ENCODE measurements at places on chromosomes 16 and 17.

DNA sequence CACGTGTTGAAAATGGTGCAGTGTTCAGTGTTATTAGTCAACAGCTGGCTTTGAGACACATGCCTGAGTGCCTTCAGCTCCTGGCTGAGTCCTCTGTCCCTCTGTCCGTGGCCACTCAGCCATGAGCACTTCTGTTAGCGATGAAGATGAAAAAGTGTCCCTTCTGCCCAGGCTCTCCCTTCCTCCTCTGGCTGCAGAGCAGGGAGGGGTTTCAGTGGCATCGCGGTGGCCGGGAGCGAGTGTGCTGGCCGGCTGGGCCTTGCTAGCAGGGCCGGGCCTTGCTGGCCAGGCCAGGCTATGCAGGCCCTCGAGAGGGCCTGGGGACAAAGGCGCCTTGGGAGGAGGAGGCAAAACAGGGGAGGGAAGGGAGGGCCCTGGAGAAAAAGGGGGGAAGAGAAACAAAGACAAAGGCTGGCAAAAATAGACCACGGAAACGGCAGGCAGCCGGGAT is 47.7 kb downstream of the CMIP start:
- no peak for DNase-seq
- peaks cover 50% of the 10 kb centered on the region for H3K4me1 ChIP-seq
- no peaks in the 10 kb centered on the region for H3K36me3 ChIP-seq
- no peak overlapping the region for H3K4me3 ChIP-seq

DNA sequence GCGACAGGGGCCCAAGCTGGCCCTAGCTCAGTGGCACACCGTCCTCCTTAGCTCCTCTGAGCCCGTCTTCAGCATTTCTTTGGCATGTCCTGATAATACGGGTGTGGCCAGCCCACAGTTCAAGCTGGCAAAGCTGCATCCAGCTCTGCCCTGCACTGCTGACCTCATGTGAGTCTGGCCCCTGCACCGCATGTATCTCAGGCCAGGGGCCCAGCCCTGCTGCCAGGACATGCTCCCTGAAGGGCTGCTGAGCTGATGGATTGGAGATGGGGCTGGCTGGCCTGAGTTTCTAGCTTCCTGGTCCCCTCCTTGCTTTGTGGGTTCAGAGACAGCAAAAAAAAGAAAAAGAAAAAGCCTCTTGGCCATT is 2.4 kb downstream of the DOC2B start:
- H3K4me1 ChIP-seq: no peaks in the 10 kb centered on the region
- no peak overlapping the region for H3K27ac ChIP-seq
- DNase-seq: peak; percentile 23
- no peak overlapping the region for H3K4me3 ChIP-seq

- H3K27me3 ChIP-seq: no peaks in the 10 kb centered on the region
- no peak overlapping the region for H3K4me3 ChIP-seq
- peaks cover under 1% of the 10 kb centered on the region for H3K36me3 ChIP-seq
Observed at GRCh38 chr17:4220655-4221054, 43.1 kb downstream of the ANKFY1 start.

DNA sequence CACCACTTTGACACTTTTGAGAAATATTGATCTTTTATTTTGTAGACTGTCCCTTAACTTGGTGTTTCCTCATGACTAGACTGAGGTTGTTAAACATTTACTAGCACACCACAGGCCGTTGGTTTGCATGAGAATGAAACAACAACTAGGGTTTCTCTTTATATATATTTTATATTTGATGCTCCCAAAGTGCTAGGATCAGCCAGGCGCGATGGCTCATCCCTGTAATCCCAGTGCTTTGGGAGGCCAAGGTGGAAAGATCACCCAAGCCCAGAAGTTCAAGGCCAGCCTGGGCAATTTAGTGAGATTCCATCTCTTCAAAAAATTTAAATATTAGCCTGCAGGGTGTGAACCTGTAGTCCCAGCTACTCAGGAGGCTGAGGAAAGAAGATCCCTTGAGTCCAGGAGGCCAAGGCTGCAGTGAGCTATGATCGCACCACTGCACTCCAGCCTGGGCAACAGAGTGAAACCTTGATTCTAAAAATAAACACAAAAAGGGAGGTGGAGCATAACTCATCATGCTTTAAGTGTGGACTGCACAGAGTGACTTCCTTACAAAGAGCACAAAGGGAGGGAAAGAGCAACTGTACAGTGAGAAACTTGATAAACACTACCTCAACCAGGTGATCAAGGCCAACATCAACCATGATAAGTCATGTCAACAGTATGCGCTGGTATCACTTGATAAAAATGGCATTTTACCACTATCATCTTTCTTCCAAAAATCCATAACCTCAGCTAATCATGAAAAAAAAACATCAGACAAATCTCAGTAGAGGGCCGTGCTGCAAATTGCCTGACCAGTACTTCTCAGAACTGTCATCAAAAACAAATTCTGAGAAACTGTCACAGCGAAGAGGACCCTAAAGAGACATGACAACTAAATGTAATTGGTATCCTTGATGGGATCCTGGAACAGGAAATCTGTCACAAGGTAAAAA is 72.8 kb upstream of the ATF7IP2 start:
- no peaks in the 10 kb centered on the region for H3K36me3 ChIP-seq
- no peak for DNase-seq
- no peak overlapping the region for H3K27ac ChIP-seq
- peaks cover 2% of the 10 kb centered on the region for H3K27me3 ChIP-seq
- no peak overlapping the region for H3K4me3 ChIP-seq

- H3K36me3 ChIP-seq: no peaks in the 10 kb centered on the region
- H3K4me3 ChIP-seq: no peak overlapping the region
- H3K27me3 ChIP-seq: peaks cover 11% of the 10 kb centered on the region
Observed at GRCh38 chr16:19142939-19143598, 25.0 kb upstream of the SYT17 start.

DNA sequence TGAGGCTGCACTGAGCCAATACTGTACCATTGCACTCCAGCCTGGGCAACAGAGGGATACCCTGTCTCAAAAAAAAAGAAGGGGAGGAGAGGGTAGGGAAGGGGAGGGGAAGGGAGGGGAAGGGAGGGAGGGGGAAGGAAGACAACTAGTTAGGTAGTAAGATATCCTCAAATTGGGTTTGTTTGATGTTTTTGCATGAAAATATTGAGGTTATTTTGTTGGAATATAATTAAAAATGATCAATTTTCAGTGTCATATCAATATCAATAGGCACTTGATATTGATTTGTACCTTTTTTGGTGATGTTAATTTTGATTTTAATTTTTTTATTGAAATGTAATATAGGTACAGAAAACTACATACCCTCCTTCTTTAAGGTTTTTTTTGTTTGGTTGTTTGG is 16.6 kb upstream of the PDP2 start:
- H3K4me3 ChIP-seq: no peak overlapping the region
- no peak for DNase-seq

DNA sequence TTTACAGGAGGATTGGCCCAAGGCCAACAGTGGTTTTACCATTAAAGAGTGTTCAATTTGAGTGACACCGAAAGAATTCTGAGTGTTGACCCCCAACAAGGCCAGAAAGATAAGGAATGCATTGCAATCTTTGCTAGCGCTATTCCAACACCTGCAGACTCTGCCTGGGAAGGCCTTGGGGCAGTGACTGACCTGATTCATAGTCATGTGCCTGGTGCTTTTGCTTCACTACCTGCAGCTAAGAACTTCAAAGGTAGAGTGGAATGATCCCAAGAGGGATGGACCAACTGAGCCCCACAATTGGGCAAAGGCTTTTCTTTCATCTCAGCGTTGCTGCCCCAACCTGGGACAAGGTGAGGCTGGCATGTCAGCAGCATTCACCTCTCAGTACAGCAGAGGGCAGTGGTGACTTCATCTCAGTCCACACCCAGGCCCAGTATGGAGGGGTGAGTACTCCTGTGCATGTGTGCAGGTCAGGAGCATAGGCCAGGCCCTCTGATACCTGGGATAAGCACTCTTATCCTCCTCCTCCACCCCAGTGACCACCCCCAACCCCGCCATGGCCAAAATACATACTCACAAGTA is 149.6 kb upstream of the GNAO1 start:
- no peak for DNase-seq
- H3K4me1 ChIP-seq: no peaks in the 10 kb centered on the region
- H3K4me3 ChIP-seq: no peak overlapping the region

GRCh38 chr17:54901230-54901822 is 674 bp downstream of the TOM1L1 start:
- H3K4me1 ChIP-seq: no peaks in the 10 kb centered on the region
- H3K36me3 ChIP-seq: no peaks in the 10 kb centered on the region
- H3K27ac ChIP-seq: no peak overlapping the region

- no peaks in the 10 kb centered on the region for H3K27me3 ChIP-seq
- peaks cover 23% of the 10 kb centered on the region for H3K4me1 ChIP-seq
- no peaks in the 10 kb centered on the region for H3K36me3 ChIP-seq
- no peak for DNase-seq
- H3K27ac ChIP-seq: peak overlapping the region; percentile 86
- H3K4me3 ChIP-seq: no peak overlapping the region
Observed at GRCh38 chr17:7988750-7989178, 13.7 kb upstream of the GUCY2D start.

DNA sequence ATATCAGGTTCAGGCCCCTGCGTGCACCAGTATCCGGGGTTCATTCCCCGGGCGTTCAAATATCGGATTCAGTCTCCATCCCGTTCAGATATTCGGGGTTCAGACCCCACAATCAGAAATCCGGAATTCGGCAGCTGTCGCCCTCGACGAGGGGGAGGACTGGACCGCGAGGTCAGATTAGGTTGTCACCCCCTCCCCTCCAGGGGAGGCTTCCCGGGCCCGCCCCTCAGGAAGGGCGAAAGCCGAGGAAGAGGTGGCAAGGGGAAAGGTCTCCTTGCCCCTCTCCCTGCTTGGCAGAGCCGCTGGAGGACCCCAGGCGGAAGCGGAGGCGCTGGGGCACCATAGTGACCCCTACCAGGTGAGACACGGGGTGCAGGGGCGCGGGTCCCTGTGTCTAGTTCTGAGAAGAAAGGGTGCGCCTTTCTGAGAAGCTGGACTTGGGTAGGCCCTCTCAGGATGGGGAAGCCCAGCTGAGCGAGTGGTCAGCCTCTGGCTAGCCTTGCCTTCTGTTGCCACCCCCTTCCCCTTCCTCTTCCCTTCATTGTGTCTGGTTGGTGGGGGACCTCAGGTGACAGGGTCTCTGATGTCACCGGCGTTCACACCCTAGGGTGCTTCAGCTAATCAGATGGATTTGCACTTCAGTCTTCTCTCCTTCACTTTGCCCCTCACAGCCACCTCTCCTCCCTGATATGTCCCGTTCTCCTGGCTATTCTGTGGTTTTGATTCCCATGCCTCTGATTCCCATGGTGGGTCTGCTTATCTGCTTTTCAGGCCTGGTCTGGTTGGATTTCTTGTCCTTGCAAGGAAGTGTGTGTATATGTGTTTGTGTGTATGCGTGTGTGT is 844 bp downstream of the TAOK2 start:
- H3K27me3 ChIP-seq: no peaks in the 10 kb centered on the region
- H3K27ac ChIP-seq: peak overlapping the region; percentile 91
- H3K4me1 ChIP-seq: peaks cover 30% of the 10 kb centered on the region

DNA sequence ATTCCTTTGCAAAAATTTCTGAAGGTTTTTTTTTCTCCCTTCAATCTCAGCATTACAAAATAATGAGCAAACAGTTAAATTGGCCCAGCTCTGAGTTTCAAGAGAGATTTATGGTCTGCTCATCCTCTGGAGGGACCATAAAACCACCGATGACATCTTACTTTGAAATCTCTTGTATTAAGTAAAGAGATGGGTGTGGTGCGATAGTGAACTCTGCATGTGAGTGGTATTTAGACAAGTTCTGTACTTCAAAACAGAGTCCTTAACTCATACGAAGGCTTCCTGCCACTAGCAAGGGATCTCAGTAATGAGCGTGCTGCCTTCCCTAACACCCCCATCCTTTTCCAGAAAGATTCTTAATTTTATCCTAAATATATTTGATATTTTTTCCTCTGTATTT is 2.1 kb downstream of the FAM20A start:
- H3K27ac ChIP-seq: no peak overlapping the region
- no peaks in the 10 kb centered on the region for H3K36me3 ChIP-seq
- H3K27me3 ChIP-seq: peaks cover 73% of the 10 kb centered on the region
- H3K4me1 ChIP-seq: peaks cover 18% of the 10 kb centered on the region
- peak overlapping the region; percentile 66 for H3K4me3 ChIP-seq

DNA sequence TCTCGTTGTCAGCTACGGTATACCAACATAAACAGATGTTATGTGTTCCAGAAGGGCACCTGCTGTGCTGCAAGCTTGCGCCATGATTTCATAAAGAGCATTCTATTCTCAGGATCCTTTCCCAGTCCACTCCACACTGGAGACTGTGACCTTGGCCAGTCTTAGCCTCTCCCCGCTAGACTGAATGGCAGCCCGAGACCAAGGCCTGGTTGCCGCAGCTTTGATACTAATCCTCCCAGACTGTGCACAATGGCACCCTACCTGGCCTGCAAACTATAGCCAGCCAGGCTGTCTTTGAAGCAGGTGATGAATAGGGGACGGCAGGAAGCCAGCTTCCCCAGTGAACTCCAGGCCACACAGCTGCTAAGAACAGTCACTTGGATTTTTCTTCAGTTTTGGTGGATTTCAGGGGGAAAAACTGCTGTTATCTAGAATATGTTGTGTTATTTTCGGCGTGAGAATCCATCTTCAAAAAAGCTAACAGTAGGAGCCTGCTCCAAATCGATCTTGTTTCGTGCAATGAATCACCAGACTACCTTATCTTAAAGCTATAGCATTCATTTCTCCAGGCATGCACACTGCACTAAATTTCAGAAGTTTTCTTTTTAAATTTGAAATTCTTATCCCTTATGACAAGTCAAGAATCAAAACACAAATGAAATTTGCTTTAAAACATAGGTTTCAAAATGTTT is 289.0 kb downstream of the CEP112 start:
- no peak for DNase-seq
- H3K4me3 ChIP-seq: no peak overlapping the region
- no peaks in the 10 kb centered on the region for H3K27me3 ChIP-seq
- H3K4me1 ChIP-seq: no peaks in the 10 kb centered on the region
- no peak overlapping the region for H3K27ac ChIP-seq

- DNase-seq: no peak
- H3K4me1 ChIP-seq: peaks cover 48% of the 10 kb centered on the region
- no peaks in the 10 kb centered on the region for H3K27me3 ChIP-seq
- H3K27ac ChIP-seq: peak overlapping the region; percentile 86
- no peaks in the 10 kb centered on the region for H3K36me3 ChIP-seq
Observed at GRCh38 chr17:77343031-77343800, 202.4 kb downstream of the SEC14L1 start.

DNA sequence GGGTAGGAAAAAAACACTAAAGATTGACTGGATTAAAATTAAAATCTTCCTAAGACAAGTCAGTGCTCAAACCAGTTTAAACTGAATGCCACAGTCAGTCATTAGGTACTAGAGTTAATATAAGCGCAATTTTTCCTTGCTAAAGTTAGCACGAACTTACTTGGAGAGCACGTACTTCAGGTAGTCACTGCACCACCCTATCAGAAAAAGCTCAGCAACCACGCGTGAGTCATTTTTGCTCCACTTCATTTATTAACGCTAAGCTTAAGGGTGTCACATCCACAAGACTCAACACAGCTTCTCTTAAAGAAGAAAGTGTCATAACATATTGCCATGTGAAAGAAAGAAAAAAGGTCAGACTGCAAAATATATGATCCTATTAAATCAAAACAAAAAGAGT is 53.1 kb downstream of the TEX2 start:
- no peaks in the 10 kb centered on the region for H3K27me3 ChIP-seq
- H3K36me3 ChIP-seq: peaks cover 6% of the 10 kb centered on the region
- DNase-seq: no peak
- peaks cover 14% of the 10 kb centered on the region for H3K4me1 ChIP-seq
- peak overlapping the region; percentile 43 for H3K27ac ChIP-seq

GRCh38 chr16:65271996-65272395 is 150.1 kb upstream of the CDH11 start:
- DNase-seq: no peak
- no peak overlapping the region for H3K4me3 ChIP-seq
- no peaks in the 10 kb centered on the region for H3K36me3 ChIP-seq
- no peaks in the 10 kb centered on the region for H3K27me3 ChIP-seq
